CD4-positive, alpha-beta T cell treated with Interleukin-15 for 1 hour (primary cell): ENCODE measurements at places on chromosomes 2 and 18.

- DNase-seq = no peak
These were observed 51.6 kb upstream of the ZNF532 start for GRCh38 chr18:58813105-58813504.

DNA sequence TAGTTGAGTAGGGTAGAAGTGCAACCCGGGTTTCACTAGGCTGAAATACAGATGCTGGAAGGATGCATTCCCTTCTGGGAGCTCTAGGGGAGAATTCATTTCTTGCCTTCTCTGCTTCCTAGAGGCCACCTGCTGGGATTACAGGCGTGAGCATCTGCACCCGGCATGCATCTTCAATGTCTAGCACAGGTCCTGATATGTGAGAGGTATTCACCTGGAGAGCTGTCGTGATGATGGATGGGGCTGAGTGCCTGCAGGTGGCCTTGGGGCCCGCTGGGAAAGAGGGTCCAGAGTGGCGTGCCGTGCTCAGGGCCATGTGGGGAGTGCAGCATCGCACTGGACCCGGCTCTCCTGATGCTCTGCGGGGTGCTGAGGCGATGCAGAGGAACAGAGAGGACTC is 6.6 kb upstream of the NTSR2 start:
- DNase-seq = no peak

- DNase-seq = no peak
These were observed 209.8 kb upstream of the GYPC start for GRCh38 chr2:126446106-126446695.

DNA sequence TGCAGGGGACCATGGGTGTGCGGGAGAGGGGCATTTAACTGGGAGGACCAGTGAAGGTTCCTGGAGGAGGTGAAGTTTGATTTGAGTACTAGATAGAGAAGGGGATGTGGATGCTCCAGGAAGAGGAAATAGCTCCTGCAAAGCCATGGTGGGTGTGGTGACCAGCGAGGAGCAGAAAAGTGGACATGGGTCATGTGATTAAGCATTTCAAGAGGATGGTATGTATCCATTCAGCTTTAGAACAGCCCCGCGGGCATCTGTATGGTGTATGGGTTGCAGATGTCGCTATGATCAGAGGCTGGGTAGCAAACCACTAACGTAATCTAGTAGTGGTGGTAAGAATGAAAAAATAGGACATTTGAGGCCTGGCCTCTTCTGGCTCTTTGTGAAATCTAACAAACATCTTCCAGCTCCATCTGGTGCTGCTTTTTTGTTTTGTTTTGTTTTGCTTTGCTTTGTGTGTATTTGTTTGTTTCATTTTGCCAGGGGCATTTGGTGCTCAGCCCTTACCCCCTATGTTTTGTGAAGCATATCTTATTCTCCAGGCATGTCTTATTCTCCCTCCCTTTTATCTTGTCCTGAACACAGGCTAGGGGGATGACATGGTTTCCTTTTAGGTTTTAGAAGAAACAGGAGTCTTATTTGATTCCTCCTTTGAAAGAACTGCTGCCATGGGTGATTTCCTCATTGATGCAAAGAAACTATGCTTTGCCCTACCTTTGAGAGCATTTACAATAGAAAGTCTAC is 226.1 kb downstream of the LRRTM1 start:
- DNase-seq = no peak

- DNase-seq = no peak
These were observed 88.6 kb downstream of the ZBTB7C start for GRCh38 chr18:48320639-48320945.

GRCh38 chr2:143085125-143085784 is 44.0 kb upstream of the ARHGAP15 start:
- DNase-seq = no peak

DNA sequence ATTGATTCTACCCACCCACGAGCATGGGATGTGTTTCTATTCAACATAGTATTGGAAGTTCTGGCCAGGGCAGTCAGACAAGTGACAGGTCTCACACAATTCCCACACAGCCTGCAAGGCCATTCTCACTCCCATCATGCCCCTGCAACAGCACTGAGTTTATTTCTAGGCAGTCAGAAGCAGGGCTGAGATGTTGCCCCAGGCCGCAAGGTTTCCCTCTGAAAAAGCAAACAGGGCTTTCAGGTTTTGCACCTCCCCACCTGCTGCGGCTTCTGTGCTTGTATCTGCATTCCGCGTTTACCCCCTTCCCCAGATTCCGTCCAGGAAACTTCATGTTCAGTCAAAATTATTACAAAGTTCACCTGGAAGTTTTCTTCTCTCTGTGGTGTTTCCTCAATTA is 9.4 kb upstream of the TACR1 start:
- no peak for DNase-seq
